ENCODE measurements at places on chromosomes 6 and 20.

- no peak for DNase-seq
These were observed 7.1 kb downstream of the CSNK2A1 start for GRCh38 chr20:536426-537010.

GRCh38 chr6:25448965-25449538 is 169.9 kb downstream of the CARMIL1 start:
- DNase-seq: no peak

- DNase-seq: no peak
These were observed 4.6 kb upstream of the BICRAL start for GRCh38 chr6:42777126-42777822.

- no peak for DNase-seq
These were observed 40.3 kb downstream of the STK35 start for GRCh38 chr20:2141600-2142575.

- DNase-seq: no peak
These were observed 689.7 kb upstream of the GJE1 start for GRCh38 chr6:141443032-141443431.

- no peak for DNase-seq
These were observed 22.5 kb upstream of the OPN5 start for GRCh38 chr6:47759364-47759763.

DNA sequence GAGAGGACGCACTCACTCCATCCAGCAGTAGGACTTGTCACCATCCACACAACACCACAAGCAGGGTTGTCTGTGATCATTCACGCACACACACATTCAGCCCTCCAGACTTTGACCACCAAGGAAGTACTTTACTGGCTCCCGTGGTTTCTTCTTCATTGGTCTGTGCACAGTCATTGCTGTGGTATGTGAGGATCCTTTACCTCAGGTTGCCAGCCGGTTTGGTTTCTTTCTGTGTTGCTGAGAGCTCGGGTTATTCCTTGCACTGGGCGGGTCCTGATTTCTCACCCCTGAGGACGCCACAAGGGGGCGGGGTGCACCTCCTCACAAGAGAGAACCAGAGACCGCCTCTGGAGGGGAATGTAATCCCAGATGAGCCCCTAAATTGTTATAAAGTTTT is 11.2 kb downstream of the SLC35A1 start:
- no peak for DNase-seq
